Tibial nerve (tissue), 4 donors: ENCODE measurements at places on chromosomes 12 and 14. TPM values are rescaled to one million over a fixed set of nuclear protein-coding genes. Genes with fewer than 3 reads are reported as not detected.

TMEM63C gene
- total RNA-seq, result not detected

CATSPERB gene
- 0.84 TPM for total RNA-seq

DNA sequence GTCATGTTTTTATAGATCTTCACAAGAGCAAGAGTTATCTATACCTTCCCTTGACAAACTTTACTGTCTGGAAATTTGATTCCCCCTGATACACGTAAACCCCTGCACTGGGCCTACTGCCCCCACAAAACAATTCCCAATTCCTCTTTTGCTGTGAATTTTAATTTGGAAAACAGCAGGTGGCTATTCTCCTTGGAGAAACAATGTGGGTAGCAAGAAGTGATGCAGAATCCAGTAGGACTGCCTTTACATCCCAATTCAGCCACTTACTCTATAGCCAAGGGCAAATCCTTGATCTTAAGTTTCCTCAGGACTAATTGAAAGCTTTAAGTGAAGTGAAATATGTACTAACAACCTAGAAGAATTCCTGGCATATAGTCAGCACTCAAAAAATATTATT is 129.3 kb downstream of the ACSS3 start:
- no peak for DNase-seq
- no peaks in the 10 kb centered on the region for H3K36me3 ChIP-seq
- H3K27ac ChIP-seq, result no peak overlapping the region

MORN3 gene
- not detected for total RNA-seq

DNA sequence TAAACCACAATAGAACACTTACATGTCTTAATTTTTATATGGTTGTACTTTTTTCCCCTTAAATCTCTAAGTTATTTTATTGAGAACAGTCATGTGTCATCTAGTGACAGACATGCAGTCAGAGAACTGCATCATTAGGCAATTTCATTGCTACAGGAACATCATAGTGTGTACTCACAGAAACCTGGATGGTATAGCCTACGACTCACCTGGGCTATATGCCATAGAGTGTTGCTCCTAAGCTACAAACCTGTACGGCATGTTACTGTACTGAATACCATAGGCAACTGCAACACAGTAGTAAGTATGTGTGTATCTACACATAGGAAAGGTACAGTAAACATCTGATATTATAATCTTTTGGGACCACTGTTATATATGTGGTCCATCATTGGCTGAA is 557.6 kb downstream of the PRKD1 start:
- H3K4me1 ChIP-seq, result no peaks in the 10 kb centered on the region
- H3K36me3 ChIP-seq, result no peaks in the 10 kb centered on the region
- H3K27me3 ChIP-seq, result no peaks in the 10 kb centered on the region
- no peak overlapping the region for H3K4me3 ChIP-seq
- no peak overlapping the region for H3K27ac ChIP-seq

- no peak for DNase-seq
- H3K36me3 ChIP-seq, result no peaks in the 10 kb centered on the region
- H3K27ac ChIP-seq, result no peak overlapping the region
- no peak overlapping the region for H3K4me3 ChIP-seq
These were observed 472.0 kb downstream of the RGS6 start for GRCh38 chr14:72404106-72404774.

- no peak overlapping the region for H3K4me3 ChIP-seq
- H3K36me3 ChIP-seq, result no peaks in the 10 kb centered on the region
- DNase-seq, result no peak
- H3K27me3 ChIP-seq, result no peaks in the 10 kb centered on the region
- no peak overlapping the region for H3K27ac ChIP-seq
These were observed 119.2 kb upstream of the EVL start for GRCh38 chr14:99945732-99946651.

SPTLC2 gene
- 25.5 TPM for total RNA-seq

DNA sequence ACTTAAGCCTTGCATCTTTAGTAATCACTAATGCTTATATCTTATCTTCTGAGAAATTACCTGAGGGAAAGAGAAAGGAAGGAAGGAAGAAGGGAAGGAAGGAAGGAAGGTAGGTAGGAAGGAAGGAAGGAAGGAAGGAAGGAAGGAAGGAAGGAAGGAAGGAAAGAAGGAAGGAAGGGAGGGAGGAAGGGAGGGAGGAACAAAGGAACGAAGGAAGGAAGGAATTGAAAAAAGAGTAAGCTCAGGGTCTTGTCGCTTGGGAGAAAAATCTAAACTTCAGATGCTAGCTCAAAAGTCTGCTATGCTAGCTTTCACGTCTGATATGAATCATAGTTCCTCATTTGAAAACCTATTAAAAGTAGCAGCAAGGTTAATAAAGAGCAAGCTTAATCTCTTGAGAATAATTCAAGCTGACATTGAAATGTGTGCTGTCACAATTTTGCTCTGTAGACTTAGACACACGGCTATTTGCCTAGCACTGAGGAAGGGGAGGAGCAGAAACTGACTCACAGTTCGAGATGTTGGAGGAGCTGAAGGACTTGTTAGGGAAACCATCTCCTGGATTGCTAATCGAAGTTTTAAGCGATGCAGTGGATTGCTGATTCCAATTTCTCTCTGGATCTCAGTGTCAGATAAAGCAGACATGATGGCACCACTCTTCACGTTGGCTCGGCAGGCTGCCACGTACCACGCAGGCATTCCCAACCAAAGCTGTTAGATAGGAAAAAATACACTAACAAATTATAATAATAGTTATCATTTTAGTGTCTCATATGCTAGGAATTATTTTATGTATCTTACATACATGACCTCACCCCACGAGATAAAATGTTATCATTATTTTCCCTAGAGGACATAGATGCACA is 216.7 kb downstream of the ACSS3 start:
- no peak for DNase-seq
- H3K36me3 ChIP-seq, result no peaks in the 10 kb centered on the region
- no peaks in the 10 kb centered on the region for H3K4me1 ChIP-seq
- H3K4me3 ChIP-seq, result no peak overlapping the region
- H3K27me3 ChIP-seq, result no peaks in the 10 kb centered on the region
- H3K27ac ChIP-seq, result no peak overlapping the region

SLC39A5 gene
- total RNA-seq, result 1.5 TPM

GRCh38 chr14:67941456-67942018 is 122.0 kb downstream of the RAD51B start:
- no peak overlapping the region for H3K4me3 ChIP-seq
- H3K27ac ChIP-seq, result peak overlapping the region; percentile 89
- DNase-seq, result no peak
- no peaks in the 10 kb centered on the region for H3K27me3 ChIP-seq

- no peak overlapping the region for H3K27ac ChIP-seq
- H3K4me1 ChIP-seq, result no peaks in the 10 kb centered on the region
- H3K27me3 ChIP-seq, result no peaks in the 10 kb centered on the region
- DNase-seq, result no peak
- peaks cover 51% of the 10 kb centered on the region for H3K36me3 ChIP-seq
These were observed 44.5 kb downstream of the TECPR2 start for GRCh38 chr14:102407258-102407657.

TRIM9 gene
- 4.2 TPM for total RNA-seq

CDCA4 gene
- total RNA-seq, result 5.7 TPM

GRCh38 chr12:72094490-72094889 is 155.8 kb downstream of the TPH2 start:
- no peaks in the 10 kb centered on the region for H3K36me3 ChIP-seq
- no peaks in the 10 kb centered on the region for H3K27me3 ChIP-seq
- no peak for DNase-seq
- H3K27ac ChIP-seq, result no peak overlapping the region
- H3K4me1 ChIP-seq, result no peaks in the 10 kb centered on the region

GRCh38 chr12:124466216-124467128 is 100.9 kb downstream of the NCOR2 start:
- no peak for DNase-seq
- no peak overlapping the region for H3K4me3 ChIP-seq
- H3K27me3 ChIP-seq, result no peaks in the 10 kb centered on the region
- no peaks in the 10 kb centered on the region for H3K4me1 ChIP-seq

GRCh38 chr14:48616931-48617330 is 941.5 kb upstream of the MDGA2 start:
- H3K27me3 ChIP-seq, result no peaks in the 10 kb centered on the region
- no peak overlapping the region for H3K4me3 ChIP-seq
- DNase-seq, result no peak
- H3K27ac ChIP-seq, result no peak overlapping the region
- no peaks in the 10 kb centered on the region for H3K4me1 ChIP-seq

CDKN3 gene
- total RNA-seq, result not detected

GRCh38 chr12:57477710-57478681 is 1.7 kb downstream of the ARHGAP9 start:
- H3K4me1 ChIP-seq, result peaks cover 11% of the 10 kb centered on the region
- H3K27ac ChIP-seq, result no peak overlapping the region
- no peaks in the 10 kb centered on the region for H3K36me3 ChIP-seq

STAC3 gene
- 1.7 TPM for total RNA-seq

AMDHD1 gene
- total RNA-seq, result not detected

DPF3 gene
- 0.90 TPM for total RNA-seq

DNA sequence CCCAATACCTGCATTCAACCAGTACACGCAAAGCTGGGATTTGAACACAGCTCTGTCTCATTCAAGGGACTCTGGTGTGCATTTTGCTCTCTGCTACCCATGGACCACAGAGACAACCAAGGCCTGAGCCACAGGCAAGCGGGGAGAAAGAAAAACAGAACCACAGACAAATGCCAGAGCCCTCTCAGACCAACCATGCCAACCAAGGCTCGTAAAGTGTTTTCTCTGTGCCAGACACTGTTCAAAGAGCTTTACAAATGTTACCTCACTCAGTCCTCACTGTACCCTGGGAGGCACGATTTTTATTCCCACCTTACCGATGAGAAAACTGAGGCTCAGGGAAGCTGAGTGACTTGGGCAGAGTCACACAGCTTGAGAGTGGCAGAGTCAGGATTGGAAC is 32.4 kb upstream of the EML1 start:
- peaks cover 24% of the 10 kb centered on the region for H3K4me1 ChIP-seq
- no peaks in the 10 kb centered on the region for H3K27me3 ChIP-seq
- H3K4me3 ChIP-seq, result no peak overlapping the region
- H3K36me3 ChIP-seq, result no peaks in the 10 kb centered on the region
- DNase-seq, result no peak

DNA sequence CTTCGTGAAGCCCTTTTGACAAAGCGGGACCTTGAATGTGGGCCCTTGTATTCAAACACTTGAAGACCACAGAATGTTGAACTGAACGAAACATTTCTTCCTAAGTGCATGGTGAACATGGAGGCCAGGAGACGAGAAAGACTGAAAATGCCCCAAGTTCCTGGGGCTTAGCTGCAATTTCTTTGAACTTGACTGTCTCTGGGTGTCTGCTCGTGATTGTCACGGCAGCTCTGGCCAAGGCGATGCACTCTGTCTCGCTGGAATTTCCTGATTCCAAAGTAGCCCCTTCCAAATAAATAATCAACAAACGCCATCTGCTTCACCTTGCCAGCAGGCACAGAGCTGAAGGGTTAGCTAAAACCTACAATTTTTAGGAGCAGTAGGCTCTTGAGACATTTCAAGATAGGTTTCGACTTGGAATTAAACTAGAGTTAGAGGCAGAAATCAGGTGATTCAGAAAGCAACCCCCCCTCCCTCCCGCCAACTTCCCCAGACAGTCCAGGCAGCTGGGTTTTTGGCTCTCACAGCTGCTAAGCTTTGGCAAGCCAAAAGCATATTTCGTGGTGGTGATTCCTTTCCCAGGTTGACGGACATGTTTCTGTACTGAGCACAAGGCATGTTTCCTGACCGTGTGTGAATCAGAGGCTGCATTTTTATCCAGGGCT is 13.5 kb upstream of the IRF2BPL start:
- H3K27me3 ChIP-seq, result no peaks in the 10 kb centered on the region
- no peak overlapping the region for H3K4me3 ChIP-seq
- DNase-seq, result no peak
- H3K27ac ChIP-seq, result peak overlapping the region; percentile 83
- no peaks in the 10 kb centered on the region for H3K36me3 ChIP-seq

VRK1 gene
- total RNA-seq, result 9.0 TPM

DNA sequence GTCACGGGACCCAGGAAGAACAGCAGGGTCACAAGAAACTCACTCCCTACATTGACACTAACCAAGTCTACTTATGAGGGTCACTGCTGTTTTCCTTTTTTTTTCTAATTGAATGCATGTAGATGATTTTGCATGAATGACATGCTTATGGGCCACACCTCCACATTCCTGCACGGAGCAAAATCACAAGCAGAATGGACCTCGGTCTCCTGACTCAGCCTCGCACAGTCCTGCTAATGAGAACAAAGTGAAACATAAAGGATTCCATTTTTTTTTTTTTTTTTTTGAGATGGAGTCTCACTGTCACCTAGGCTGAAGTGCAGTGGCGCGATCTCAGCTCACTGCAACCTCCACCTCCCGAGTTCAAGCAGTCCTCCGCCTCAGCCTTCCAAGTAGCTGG is 12.3 kb downstream of the SCARB1 start:
- no peak for DNase-seq
- H3K4me1 ChIP-seq, result no peaks in the 10 kb centered on the region
- H3K4me3 ChIP-seq, result no peak overlapping the region
- H3K36me3 ChIP-seq, result no peaks in the 10 kb centered on the region

GRCh38 chr14:60171690-60172089 is 6.5 kb upstream of the DHRS7 start:
- H3K4me1 ChIP-seq, result peaks cover 7% of the 10 kb centered on the region
- H3K27me3 ChIP-seq, result no peaks in the 10 kb centered on the region
- H3K27ac ChIP-seq, result no peak overlapping the region
- no peak overlapping the region for H3K4me3 ChIP-seq
- no peaks in the 10 kb centered on the region for H3K36me3 ChIP-seq

HOXC4 gene
- 2.7 TPM for total RNA-seq

DNA sequence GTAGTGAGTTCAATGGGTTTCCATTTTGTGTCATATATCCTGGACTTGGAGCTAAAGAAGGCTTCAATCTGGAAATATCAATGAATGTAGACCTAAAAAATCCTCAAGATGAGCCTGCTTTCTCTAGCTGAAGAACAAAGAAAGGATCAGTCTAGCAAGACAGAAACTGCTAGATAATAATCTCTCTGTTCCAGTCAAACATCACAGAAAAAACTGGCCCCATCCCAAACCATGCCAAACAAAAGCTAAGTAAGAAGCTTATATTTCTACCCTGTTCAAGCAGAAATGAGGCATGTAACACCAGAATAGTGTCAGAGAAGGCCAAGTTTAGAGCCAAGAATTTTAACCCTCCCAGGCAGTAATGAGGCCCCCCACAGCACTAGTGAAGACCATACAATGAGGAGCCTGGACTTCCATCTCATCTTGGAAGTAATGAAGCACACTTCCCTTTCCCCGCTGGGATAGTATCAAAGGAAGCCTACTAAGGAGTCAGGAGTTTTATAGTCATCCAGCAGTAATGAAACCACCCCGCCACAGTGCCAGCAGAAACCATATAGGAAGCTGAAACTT is 95.8 kb downstream of the NELL2 start:
- no peak overlapping the region for H3K27ac ChIP-seq
- H3K4me1 ChIP-seq, result no peaks in the 10 kb centered on the region
- no peak for DNase-seq
- H3K27me3 ChIP-seq, result no peaks in the 10 kb centered on the region
- H3K36me3 ChIP-seq, result no peaks in the 10 kb centered on the region

GRCh38 chr12:121917950-121918678 is at the start of gene CFAP251:
Gene CFAP251, plus strand, starts transcription at chr12:121918592. Its CDS starts 2,714 bp downstream, at chr12:121921306.
- peak within 1 kb of the TSS; percentile 28 for H3K4me3 ChIP-seq
- no peaks in the 10 kb centered on the region for H3K27me3 ChIP-seq
- peaks cover 28% of the 10 kb centered on the region for H3K4me1 ChIP-seq
- DNase-seq, result peak; percentile 82
- H3K27ac ChIP-seq, result peak within 1 kb of the TSS; percentile 66
